T1000 (cell line): ENCODE measurements at places on chromosomes 7 and 10.

DNA sequence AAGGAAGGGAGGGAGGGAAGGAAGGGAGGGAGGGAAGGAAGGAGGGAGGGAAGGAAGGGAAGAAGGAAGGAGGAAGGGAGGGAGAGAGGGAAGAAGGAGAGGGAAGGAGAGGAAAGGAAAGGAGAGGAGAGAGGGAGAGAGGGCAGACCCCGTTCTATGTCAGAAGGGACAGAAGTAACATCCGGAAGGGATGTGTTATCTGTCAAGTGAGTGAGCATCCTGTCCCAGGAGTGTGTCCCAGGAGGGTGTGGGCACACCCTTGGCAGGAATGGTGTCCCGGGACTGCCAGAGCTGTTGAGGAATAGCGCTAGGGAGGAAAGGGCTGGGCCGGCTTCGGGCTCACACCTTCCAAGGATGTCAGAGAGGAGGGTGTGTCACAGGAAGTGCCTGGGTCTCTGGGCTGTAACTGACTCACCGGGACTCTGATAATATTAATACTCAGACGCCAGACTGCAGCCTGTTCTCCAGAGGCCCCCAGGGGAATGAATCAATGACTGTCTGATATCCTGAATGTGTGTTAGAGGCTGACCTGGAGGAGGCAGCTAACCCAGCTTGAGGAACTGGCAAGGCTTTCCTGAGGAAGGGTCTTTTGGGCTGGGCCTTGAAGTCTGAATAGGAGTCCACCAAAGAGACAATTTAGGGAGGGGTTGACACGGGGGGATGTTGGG lies 125.6 kb upstream of the TNRC18 start:
- peak; percentile 66 for DNase-seq

GRCh38 chr10:52351914-52352330 lies 37.8 kb downstream of the DKK1 start:
- DNase-seq, result no peak

GRCh38 chr7:147833557-147833956 lies 757.0 kb upstream of the C7orf33 start:
- no peak for DNase-seq

- DNase-seq, result no peak
Observed at GRCh38 chr7:155713384-155713783, 68.9 kb downstream of the RBM33 start.

- no peak for DNase-seq
Observed at GRCh38 chr10:70228491-70228890, 4.7 kb downstream of the PPA1 start.

- no peak for DNase-seq
Observed at GRCh38 chr7:40356871-40357709, 222.3 kb downstream of the SUGCT start.

DNA sequence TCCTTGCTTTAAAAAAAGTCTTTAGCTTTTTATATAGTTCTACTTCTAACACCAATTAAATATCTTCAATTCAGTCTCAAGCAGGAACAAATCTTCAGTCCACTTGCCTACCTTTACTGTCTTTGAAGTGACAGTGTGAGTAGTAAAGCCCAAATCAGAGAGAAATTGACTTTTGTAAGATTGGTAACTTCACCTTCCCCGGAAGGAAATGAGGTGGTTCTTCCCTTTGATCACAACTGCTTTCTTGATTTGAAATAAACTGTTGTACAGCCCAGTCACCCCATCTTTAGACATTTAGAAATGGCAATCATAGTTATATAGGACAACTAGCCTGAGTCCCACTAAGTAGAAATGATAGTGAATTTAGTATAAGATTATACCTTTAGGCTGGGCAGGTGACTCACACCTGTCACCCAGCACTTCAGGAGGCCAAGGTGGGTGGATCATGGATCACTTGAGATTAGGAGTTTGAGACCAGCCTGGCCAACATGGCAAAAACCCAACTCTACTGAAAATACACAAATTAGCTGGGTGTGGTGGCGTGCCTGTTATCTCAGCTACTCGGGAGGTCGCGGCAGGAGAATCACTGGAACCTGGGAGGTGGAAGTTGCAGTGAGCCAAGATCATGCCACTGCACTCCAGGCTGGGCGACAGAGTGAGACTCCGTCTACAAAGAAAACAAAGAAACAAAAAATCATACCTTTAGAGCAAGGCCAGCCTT lies 4.7 kb downstream of the FAS start:
- no peak for DNase-seq

DNA sequence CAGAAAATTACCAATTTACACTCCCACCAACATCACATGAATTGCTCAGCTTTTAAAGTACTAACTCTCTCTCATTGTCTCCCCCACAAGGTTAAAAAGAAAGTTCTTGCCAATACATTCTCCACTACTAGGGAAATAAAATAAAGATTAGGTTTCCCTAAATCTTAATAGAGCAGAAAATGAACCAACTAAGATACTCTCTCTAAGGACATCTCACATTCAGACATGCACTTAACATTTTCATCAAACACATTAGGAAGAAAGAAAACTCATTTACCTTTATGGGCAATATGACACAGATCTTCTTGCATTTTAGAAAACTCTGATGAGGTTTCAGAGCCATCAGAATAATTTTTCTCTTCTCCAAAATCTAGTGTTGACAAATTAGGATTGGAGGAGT lies 104.1 kb upstream of the GSDME start:
- no peak for DNase-seq

DNA sequence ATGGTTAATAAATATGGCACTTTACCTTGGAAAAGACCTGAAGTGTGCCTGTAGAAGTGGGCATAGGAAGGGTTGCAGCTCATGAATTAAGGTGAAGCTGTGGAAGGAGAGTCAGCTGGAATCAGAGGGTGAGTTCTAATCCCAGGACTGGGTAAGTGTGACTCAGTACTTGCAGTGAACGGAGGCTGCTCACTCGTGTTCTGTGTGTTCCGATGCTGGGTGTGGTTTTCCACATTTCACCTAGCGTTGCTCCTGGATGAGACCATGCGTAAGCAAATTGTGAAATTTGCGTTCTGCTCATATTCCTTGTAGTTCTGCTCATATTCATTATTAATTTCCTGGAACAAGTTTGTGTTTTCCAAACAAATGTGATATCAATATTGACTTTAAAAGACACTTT lies 22.4 kb upstream of the TMEM236 start:
- DNase-seq, result no peak

GRCh38 chr10:27713941-27714340 lies 31.7 kb downstream of the MKX start:
- no peak for DNase-seq

GRCh38 chr7:37915438-37915837 lies 1.2 kb downstream of the SFRP4 start:
- DNase-seq, result no peak

DNA sequence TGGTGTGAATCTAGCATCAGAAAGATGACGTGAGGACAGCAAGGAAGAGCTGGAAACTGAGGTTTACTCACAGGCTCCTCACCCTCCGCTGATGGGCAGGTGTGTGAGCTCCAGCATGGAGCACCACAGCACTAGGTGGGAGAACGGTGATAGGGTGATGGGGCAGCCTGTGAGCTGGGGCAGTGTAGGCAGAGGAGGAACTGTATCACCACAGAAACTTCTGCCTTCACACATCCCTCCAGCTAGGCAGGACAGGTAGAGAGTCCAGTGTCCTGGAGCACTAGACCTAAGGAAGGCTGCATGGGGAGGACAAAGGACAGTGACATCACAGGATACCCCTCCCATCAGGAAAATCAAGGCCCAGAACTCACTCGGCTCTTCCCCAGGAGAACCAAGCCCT lies 241.8 kb upstream of the PRSS58 start:
- DNase-seq, result no peak

DNA sequence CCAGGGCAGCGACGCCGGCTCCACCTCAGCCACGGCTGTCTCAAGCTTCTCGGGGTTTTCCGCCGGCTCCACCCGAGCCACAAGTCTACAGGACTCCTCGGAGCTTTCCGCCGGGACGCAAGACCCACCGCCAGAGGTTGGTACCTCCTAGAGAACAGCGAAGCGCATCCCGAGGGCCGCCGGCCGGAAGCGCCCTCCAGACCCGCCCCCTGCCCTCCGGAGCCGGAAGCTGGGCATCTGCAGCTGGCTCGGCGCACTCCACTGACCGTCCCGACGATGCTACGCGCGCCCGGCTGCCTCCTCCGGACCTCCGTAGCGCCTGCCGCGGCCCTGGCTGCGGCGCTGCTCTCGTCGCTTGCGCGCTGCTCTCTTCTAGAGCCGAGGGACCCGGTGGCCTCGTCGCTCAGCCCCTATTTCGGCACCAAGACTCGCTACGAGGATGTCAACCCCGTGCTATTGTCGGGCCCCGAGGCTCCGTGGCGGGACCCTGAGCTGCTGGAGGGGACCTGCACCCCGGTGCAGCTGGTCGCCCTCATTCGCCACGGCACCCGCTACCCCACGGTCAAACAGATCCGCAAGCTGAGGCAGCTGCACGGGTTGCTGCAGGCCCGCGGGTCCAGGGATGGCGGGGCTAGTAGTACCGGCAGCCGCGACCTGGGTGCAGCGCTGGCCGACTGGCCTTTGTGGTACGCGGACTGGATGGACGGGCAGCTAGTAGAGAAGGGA lies at the start of gene MINPP1:
Gene MINPP1 (plus strand): TSS at position 254 of the 726 bp plus-strand sequence. CDS start 23 bp downstream, at position 277.
- DNase-seq, result peak; percentile 84

GRCh38 chr10:74453169-74453568 lies 302.1 kb downstream of the ADK start:
- no peak for DNase-seq

GRCh38 chr7:46026741-46027140 lies 105.7 kb upstream of the IGFBP3 start:
- no peak for DNase-seq

DNA sequence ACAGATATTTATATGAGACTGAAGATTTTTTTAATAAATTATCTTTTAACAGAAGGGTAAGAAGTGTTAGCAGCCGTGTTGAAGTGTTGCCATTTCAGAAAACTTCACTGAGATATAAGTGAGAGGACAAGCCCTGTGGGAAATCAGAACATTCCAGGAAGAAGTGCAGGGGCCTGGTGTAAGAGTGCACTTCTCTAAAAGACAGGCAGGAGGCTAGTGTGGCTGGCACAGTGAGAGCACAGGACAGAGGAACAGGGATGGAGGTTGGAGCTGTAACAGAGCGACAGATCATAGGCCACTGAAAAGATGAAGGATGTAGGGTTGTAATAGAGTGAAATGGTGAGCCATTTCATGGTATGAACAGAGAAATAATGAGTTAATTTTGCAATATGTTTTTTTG lies 608.9 kb downstream of the SORCS1 start:
- no peak for DNase-seq

DNA sequence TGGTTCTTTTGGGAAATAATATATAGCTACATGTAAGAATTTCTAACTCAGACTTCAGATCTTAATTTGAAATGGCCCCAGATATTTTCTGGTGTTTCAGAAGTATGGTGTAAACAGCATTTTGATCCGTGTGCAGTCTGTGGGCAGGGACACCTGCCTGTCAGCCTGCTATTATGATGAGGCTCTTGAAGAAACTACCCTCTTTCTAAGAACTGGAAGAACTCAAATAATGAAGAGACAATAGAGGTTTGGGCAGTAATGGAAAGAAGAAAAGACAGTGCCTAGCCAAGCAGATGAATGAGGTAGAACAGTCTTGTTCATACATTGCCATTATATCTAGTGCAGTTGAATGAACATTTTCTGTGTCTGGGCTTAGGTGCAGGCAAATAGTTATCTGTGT lies 256.6 kb downstream of the ARHGAP21 start:
- no peak for DNase-seq

DNA sequence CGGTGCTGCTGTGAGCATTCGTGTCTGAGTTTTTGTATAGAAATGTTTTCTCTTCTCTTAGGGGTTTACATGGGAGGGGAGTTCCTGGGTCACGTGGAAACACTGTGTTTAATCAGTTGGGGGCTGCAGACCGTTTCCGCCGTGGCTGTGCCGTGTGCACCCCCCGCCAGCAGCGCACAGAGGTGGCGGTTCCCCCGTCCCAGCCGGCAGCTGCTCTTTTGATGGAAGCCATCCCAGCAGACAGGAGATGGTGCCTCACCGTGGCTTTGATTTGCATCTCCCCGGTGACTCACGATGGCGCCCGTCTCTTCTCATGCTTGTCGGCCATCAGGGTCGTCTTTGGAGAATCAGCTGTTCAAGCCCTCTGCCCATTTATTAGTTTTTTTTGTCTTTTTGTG lies 34.9 kb upstream of the FOXL3 start:
- no peak for DNase-seq

- DNase-seq, result no peak
Observed at GRCh38 chr7:22292531-22292930, 64.4 kb downstream of the RAPGEF5 start.

DNA sequence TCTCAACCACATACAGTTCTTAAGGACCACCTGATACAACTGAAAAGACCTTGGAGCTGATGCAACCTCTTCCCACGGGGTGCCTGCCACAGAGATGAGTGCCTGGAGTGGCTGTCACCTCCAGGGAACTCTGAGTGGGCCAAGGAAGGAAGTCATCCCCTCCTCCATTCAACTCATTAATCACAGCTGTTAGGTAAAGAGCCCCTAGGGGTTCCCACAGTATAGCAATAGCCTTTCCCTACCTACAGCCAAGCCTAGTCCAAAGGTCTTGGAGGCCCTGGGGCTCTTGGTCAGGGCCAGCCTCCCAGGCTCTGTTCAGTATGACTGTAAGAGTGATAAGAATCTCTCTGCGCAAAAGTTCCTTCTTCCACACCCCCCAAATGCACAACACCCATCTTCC lies 70.4 kb upstream of the NFE2L3 start:
- DNase-seq, result no peak

DNA sequence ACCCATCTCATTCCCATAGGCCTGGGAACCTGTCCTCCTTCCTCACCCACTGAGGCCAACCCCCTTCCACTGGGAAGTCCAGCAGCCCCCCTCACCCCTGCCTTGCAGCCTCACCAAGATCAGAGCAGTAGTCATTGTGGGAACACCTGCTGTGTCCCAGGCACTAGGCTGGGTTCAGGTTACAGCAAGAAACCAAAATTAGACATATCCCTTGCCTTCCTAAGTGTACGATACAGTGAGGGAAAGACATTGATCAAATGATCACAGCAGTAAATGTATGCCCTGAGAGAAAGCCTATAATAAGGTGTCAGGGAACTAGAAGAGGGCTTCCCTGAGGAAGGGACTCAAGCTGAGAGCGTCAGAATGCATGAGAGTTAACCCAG lies 17.0 kb upstream of the C10orf105 start:
- no peak for DNase-seq
